ENCODE measurements at places on chromosomes 2 and 18.

GRCh38 chr2:44652701-44653100 is 288.8 kb upstream of the SIX3 start:
- no peak for DNase-seq

GRCh38 chr18:23682045-23682444 is 7.2 kb upstream of the LAMA3 start:
- DNase-seq = no peak

GRCh38 chr2:130797493-130798435 is 39.0 kb upstream of the ARHGEF4 start:
- peak; percentile 90 for DNase-seq

DNA sequence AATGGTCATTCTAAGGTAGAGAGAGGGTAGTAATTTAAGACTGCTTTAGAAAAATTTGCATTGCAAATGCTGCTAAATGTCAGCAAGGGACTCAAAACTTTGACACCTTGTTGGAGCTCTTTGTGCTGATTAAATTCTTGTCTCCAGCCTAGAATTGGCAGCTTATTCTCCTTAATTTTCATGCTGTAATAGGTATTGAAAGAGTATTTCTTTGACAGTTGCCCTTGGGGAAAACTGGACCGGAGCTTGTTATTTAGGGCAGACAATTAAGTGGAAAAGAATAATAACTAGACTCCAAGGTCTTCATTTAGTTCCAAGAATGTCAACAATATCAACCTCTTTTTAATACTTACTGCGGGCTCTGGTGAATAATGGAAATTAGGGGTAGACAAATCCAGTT is 264.0 kb downstream of the TPGS2 start:
- DNase-seq = no peak

- no peak for DNase-seq
Observed at GRCh38 chr2:26811261-26811660, 25.4 kb downstream of the CENPA start.

- DNase-seq = no peak
Observed at GRCh38 chr2:102099536-102100298, 42.8 kb upstream of the IL1R1 start.

- no peak for DNase-seq
Observed at GRCh38 chr2:131035112-131035825, 58.0 kb downstream of the FAM168B start.

GRCh38 chr2:232085164-232085563 is 123.7 kb downstream of the DIS3L2 start:
- DNase-seq = no peak

DNA sequence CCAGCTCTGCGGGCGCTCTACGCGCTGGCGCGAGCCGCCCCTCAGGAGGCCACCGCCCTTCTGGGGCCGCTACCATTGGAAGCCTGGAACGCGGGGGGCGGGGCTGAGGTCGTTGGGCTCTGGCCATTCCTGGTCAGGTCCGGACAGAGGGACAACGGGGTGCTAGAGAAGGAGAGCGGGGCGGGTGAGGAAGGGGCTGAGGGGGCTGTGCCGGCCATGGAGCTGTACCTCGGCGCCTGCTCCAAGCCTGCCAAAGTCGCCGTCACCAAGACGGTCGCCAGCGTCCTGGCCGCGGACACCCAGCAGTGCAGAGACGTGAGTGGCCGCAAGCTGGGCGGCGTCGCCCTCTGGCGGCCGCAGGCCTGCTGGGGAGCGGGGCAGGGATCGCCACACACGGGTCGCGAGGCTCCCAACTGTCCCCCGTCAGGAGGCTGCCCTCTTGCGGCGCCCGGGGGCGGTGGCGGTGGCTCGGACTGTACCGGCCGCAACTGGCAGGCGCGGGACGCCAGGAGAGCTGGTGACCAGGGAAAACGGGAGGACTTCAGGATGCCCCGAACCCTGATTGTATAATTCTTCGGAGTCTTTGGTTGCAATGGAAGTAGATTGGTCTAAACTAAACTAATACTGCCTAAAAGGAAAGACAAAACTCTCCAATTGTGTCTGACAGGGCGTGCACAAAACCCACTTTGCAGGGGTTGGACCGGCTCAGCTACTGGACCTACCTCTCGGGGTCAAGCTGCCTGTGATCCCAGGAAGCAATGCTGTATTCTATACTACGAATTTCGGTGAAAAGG is at the start of gene FSIP2:
Gene FSIP2 (plus strand): TSS at position 126 of the 794 bp plus-strand sequence. CDS start 91 bp downstream, at position 217.
- DNase-seq = peak; percentile 0
